Calu3 (cell line): ENCODE measurements at places on chromosomes 2 and 18.

- DNase-seq, result no peak
Measured at GRCh38 chr2:101349893-101350662, 37.2 kb downstream of the CREG2 start.

- no peak for DNase-seq
Measured at GRCh38 chr2:96104487-96104861, 11.9 kb downstream of the ADRA2B start.

- DNase-seq, result no peak
Measured at GRCh38 chr18:36352384-36352783, 54.9 kb downstream of the FHOD3 start.

DNA sequence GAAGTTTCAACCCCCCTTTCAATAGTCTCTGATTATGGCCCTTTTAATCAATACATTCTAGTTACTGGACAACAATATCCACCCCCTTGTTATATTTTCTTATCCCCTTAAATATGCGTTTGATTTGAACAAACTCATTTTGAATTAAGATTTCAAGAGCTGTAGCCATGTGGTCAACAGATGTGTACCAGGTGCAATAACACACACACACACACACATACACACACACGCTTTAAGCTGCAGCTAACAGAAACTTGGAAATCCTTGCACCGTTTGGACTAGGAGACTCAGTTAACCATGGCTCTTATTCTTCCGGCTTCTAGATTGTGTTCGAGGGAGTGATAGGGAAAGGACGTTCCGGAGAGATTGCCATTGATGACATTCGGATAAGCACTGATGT lies 82.8 kb downstream of the NRP2 start:
- no peak for DNase-seq

- no peak for DNase-seq
Measured at GRCh38 chr18:76449111-76449453, 46.0 kb downstream of the ZNF516 start.

GRCh38 chr2:227164763-227165291 lies 403 bp downstream of the COL4A3 start:
- DNase-seq, result peak; percentile 49

GRCh38 chr2:148044322-148044721 lies 23.4 kb downstream of the MBD5 start:
- DNase-seq, result no peak

DNA sequence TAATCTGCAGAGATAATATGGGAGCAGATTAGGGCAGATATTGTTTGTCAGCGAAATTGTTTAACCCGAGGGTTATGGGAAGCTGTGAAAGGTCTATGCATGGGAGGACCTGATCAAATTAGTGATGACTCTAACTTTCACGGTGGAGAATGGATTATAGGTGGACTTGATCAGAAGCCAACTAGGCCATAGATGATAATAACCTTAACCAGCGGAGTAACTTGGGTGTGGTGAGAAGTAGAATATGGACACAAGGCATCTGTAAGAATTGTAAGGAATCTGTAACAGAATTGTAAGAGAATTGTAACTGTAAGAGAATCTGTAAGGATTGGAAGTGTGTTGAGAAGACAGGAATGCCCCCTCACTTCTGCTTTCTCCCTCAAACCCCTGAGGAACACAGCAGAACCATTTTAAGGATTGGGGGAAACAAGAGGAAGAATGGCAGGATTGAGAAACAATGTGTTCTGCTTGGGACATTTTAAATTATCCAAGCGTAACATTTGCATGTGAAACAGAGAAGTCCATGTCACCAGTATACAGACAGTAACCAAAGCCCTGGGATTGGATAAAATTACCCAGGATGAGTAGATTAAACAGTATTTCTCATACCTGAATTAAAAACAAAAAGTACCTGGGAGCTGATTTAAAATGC lies 14.9 kb upstream of the SLC39A10 start:
- DNase-seq, result no peak

- no peak for DNase-seq
Measured at GRCh38 chr2:187769437-187769836, 215.2 kb upstream of the TFPI start.
